ENCODE measurements at places on chromosomes 4 and X. TPM values are rescaled to one million over a fixed set of nuclear protein-coding genes. Genes with fewer than 3 reads are reported as not detected.

DNA sequence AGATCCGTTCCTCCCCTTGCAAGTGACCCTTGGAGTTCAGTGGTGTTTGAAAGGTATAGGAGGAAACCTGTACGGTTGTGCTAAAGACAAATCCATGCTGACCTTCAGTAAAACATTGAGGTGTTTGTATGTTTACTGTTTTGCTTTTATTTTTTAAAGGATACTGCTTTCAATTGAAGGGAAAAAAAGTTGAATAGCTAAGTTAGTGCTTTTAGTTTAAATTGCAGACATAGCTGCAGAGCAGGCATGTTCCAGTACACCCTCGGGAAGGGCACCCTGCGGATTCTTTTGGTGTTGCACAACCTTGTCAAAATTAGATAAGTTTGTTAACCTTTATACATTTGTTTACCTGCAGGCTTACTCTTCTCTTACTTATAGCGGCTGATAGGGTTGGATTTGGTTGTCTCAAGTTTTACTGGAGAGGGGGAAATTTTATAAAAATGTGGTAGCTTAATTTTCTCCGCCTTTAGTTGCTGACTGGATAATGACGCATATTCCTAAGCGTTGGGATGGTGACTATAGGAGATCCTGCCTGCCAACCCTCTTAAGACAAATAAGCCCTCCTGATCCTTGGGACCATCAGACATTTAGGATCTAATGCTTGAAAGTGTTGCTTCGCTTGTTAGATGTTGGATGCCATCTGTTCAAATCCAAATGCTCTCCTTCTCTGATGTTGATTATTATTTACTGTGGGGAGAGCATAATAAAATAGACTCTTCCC lies 2.0 kb downstream of the RAPGEF2 start:
- DNase-seq = no peak
- H3K27me3 ChIP-seq = no peaks in the 10 kb centered on the region
- H3K27ac ChIP-seq = peak overlapping the region; percentile 95
- peak overlapping the region; percentile 87 for H3K4me3 ChIP-seq

The TMPRSS11F gene
- total RNA-seq = not detected

The ANXA3 gene
- 30.5 TPM for total RNA-seq

- no peak for DNase-seq
- H3K27me3 ChIP-seq = no peaks in the 10 kb centered on the region
- H3K4me1 ChIP-seq = no peaks in the 10 kb centered on the region
- H3K36me3 ChIP-seq = no peaks in the 10 kb centered on the region
Observed at GRCh38 chr4:16461362-16461761, 235.1 kb upstream of the TAPT1 start.

DNA sequence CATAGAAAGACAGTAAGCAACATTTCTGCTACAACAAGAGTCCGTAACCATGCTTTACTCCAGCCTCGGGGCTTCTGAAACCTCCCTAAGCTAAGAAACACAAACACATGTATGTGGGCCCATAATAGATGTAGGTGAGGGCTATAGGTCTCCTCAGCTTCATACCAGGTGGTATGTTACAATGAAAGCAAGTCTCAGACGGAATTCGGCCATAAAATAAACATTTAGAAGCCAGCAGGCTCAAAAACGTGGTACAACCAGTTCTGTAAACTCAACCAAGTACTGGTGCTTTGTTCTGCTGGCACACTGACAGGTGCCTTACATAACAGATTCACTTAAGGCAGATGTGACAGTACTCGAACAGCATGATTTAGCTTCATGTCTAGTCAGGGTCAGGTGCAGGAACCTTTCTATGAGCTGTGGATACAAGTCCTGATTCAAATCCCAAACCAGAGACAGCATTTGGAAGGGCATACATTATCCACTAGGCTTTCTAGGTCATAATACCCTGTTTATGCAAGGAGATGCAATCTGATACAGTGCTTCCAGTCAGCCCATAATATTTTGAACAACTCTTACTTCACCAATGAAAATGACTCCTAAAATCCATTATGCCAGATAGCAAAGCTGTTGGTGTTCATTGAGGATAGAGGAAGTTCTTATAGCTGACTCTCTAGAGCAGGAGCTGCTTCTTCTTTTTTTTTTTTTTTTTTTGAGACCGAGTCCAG lies 113.8 kb upstream of the ENPP6 start:
- no peaks in the 10 kb centered on the region for H3K36me3 ChIP-seq
- H3K4me1 ChIP-seq = peaks cover 50% of the 10 kb centered on the region
- peak overlapping the region; percentile 78 for H3K27ac ChIP-seq
- H3K4me3 ChIP-seq = no peak overlapping the region
- no peaks in the 10 kb centered on the region for H3K27me3 ChIP-seq

GRCh38 chr4:3821580-3822229 lies 55.5 kb downstream of the ADRA2C start:
- no peaks in the 10 kb centered on the region for H3K27me3 ChIP-seq
- H3K4me3 ChIP-seq = no peak overlapping the region
- no peaks in the 10 kb centered on the region for H3K36me3 ChIP-seq
- no peaks in the 10 kb centered on the region for H3K4me1 ChIP-seq

DNA sequence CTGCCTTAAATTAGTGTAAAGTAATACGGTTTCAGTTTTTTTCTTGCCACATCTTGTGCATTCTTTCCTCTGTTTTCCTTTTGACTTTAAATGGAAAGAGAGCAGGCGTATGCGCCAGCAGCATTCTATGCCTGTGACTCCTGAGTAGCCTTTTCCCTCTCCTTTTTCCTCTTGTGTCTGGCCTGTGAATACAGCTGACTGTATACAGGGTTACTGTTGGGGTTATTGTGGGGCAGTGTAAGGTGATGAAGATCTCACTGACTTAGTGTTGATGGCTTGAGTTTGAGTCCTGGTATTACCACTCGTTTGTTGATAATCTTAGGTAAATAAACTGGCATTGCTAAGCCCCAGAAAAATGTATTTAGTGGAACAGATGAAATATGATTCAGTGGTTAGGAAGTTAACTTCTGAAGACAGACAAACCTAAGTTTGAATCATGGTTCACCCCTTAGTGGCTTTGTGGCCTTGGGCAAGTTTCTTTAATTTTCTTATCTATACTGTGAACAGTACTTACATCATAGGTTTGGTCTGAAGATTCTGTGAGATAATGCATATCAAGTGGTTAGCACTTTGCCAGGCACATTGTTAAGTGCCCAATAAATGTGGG lies 105.1 kb downstream of the FNIP2 start:
- no peak overlapping the region for H3K4me3 ChIP-seq
- H3K27me3 ChIP-seq = no peaks in the 10 kb centered on the region
- no peak for DNase-seq

GRCh38 chr4:127479031-127479622 lies 153.6 kb upstream of the INTU start:
- H3K36me3 ChIP-seq = no peaks in the 10 kb centered on the region
- H3K27me3 ChIP-seq = no peaks in the 10 kb centered on the region
- H3K27ac ChIP-seq = no peak overlapping the region
- H3K4me3 ChIP-seq = no peak overlapping the region
- no peak for DNase-seq
- no peaks in the 10 kb centered on the region for H3K4me1 ChIP-seq

- no peak overlapping the region for H3K4me3 ChIP-seq
- peaks cover 36% of the 10 kb centered on the region for H3K4me1 ChIP-seq
- no peaks in the 10 kb centered on the region for H3K27me3 ChIP-seq
- H3K27ac ChIP-seq = no peak overlapping the region
- no peak for DNase-seq
- no peaks in the 10 kb centered on the region for H3K36me3 ChIP-seq
Observed at GRCh38 chr4:3483471-3483921, 20.4 kb downstream of the DOK7 start.

DNA sequence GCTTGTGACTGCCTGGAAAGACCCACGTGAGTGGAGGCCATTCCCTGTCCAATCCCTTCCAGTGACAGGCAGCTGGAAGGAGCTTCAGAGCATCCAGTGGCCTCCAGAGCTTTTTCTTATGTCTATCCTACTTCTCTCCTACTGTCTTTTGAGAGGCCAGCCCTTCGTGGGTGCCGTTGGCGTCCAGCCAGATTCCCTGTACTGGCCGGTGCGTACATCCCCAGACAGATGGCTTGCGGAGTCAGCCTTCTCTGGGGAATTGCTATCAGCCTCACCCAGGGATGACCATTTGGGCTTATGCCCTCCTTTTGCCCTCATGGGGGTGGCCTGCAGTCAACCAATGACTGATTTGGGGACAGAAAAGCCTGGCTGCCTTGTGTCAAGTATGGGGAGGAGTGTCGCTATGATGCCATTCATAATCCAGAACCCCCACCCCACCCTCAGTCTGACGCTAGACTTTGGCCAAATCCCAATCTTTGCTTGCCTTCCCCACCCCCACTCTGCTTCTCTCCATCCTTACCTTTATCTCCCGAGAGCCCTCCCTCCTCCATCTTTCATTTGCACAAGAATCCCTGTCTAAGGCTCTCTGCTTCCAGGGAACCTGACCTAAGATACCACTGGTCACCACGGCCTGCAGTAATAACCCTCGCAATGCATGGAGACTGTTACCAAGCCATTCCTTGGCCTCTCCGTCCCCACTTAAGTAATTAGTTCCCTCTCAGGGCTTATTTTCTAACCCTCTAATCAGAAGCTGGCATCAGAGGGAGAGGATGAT lies 150.3 kb upstream of the BCOR start:
- no peak overlapping the region for H3K4me3 ChIP-seq
- no peaks in the 10 kb centered on the region for H3K36me3 ChIP-seq
- no peak for DNase-seq
- no peak overlapping the region for H3K27ac ChIP-seq
- no peaks in the 10 kb centered on the region for H3K27me3 ChIP-seq

- H3K27ac ChIP-seq = no peak overlapping the region
- no peaks in the 10 kb centered on the region for H3K4me1 ChIP-seq
Observed at GRCh38 chr4:123676890-123677229, 280.3 kb downstream of the SPRY1 start.

- H3K27ac ChIP-seq = no peak overlapping the region
- no peak overlapping the region for H3K4me3 ChIP-seq
- no peaks in the 10 kb centered on the region for H3K36me3 ChIP-seq
- peaks cover 6% of the 10 kb centered on the region for H3K4me1 ChIP-seq
Observed at GRCh38 chr4:26753617-26754016, 107.0 kb upstream of the STIM2 start.

- no peak for DNase-seq
- H3K27ac ChIP-seq = no peak overlapping the region
- peaks cover 4% of the 10 kb centered on the region for H3K27me3 ChIP-seq
Observed at GRCh38 chrX:132576939-132577338, 88.1 kb upstream of the MBNL3 start.

The BMPR1B gene
- total RNA-seq = 2.0 TPM

The MAGEB1 gene
- total RNA-seq = not detected

The PPEF2 gene
- 0.60 TPM for total RNA-seq

The CSTF2 gene
- total RNA-seq = 10.3 TPM

The GATA1 gene
- 1.5 TPM for total RNA-seq

- no peaks in the 10 kb centered on the region for H3K27me3 ChIP-seq
- H3K36me3 ChIP-seq = no peaks in the 10 kb centered on the region
- H3K4me3 ChIP-seq = no peak overlapping the region
- H3K27ac ChIP-seq = no peak overlapping the region
- no peaks in the 10 kb centered on the region for H3K4me1 ChIP-seq
- no peak for DNase-seq
Observed at GRCh38 chr4:165994701-165995100, 121.7 kb downstream of the TLL1 start.

The FANCB gene
- total RNA-seq = 4.0 TPM

GRCh38 chrX:66919280-66919832 lies 280.5 kb upstream of the EDA2R start:
- H3K27me3 ChIP-seq = no peaks in the 10 kb centered on the region
- H3K27ac ChIP-seq = no peak overlapping the region
- DNase-seq = no peak
- no peaks in the 10 kb centered on the region for H3K4me1 ChIP-seq
- H3K4me3 ChIP-seq = no peak overlapping the region

GRCh38 chr4:188452097-188452496 lies 312.9 kb downstream of the TRIML1 start:
- DNase-seq = no peak
- H3K36me3 ChIP-seq = no peaks in the 10 kb centered on the region
- no peak overlapping the region for H3K4me3 ChIP-seq
- H3K27me3 ChIP-seq = no peaks in the 10 kb centered on the region
- no peaks in the 10 kb centered on the region for H3K4me1 ChIP-seq

The NDST3 gene
- 8.1 TPM for total RNA-seq

The TBC1D9 gene
- 79.3 TPM for total RNA-seq

- H3K4me3 ChIP-seq = no peak overlapping the region
- H3K27ac ChIP-seq = no peak overlapping the region
- H3K4me1 ChIP-seq = no peaks in the 10 kb centered on the region
Observed at GRCh38 chr4:61336916-61337315, 136.8 kb downstream of the ADGRL3 start.

The UGT2B10 gene
- total RNA-seq = not detected

The PHOX2B gene
- not detected for total RNA-seq

The CTAG1B gene
- not detected for total RNA-seq

DNA sequence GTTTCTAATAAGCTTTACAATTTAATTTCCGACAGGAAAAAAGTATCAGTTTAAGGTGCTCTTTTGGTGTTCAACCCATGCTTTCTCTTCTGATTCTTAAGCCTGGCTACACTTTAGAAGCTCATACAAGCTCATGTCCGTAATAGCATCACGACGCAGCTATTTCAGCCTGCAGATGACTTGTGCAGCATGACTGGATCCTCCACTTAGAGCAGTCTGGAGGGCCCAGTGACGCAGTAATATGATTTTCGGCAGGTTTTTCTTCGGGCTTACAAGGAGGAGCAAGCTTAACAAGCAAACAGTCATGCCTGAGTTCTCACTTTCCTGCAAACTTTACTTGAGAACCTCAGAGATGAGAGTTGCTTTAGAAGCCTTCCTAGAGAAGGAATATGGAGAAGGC lies 85.3 kb upstream of the MAML3 start:
- H3K4me1 ChIP-seq = peaks cover 57% of the 10 kb centered on the region
- DNase-seq = no peak
- no peak overlapping the region for H3K4me3 ChIP-seq
- H3K27ac ChIP-seq = no peak overlapping the region
- no peaks in the 10 kb centered on the region for H3K36me3 ChIP-seq

The ASMTL gene
- 21.3 TPM for total RNA-seq

DNA sequence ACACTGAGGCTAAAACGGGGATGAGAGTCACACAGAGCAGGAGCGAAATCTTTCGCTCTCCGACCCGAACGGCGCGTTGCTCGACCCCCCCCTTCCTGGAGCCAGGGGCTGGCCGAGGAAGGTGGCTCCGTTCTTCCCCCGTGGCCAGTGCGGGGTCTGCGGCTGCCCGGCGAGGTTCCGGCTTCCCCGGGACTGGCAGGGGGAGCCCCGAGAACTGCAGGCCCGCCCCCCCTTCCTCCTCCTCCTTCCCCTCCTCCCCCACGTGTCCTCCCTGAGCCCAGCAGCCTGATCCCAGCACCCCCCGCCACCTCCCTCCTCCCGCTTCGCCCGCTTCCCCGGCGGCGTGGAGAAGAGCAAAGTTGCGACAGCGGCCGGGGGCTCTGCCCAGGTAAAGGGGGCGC lies 2.4 kb upstream of the BCORL1 start:
- H3K36me3 ChIP-seq = no peaks in the 10 kb centered on the region
- no peak overlapping the region for H3K4me3 ChIP-seq
- H3K27ac ChIP-seq = no peak overlapping the region
- DNase-seq = peak; percentile 87
- no peaks in the 10 kb centered on the region for H3K4me1 ChIP-seq
- H3K27me3 ChIP-seq = no peaks in the 10 kb centered on the region
